Tibial nerve (tissue), 4 donors: ENCODE measurements at places on chromosomes 2 and 18. TPM values are rescaled to one million over a fixed set of nuclear protein-coding genes. Genes with fewer than 3 reads are reported as not detected.

GRCh38 chr2:99818842-99819241 is 323.5 kb downstream of the AFF3 start:
- H3K27me3 ChIP-seq: no peaks in the 10 kb centered on the region
- no peak overlapping the region for H3K4me3 ChIP-seq
- no peaks in the 10 kb centered on the region for H3K4me1 ChIP-seq
- no peak overlapping the region for H3K27ac ChIP-seq
- no peak for DNase-seq

- DNase-seq: no peak
- no peaks in the 10 kb centered on the region for H3K4me1 ChIP-seq
- H3K4me3 ChIP-seq: no peak overlapping the region
Measured at GRCh38 chr2:171407030-171407675, 26.6 kb downstream of the METTL8 start.

DNA sequence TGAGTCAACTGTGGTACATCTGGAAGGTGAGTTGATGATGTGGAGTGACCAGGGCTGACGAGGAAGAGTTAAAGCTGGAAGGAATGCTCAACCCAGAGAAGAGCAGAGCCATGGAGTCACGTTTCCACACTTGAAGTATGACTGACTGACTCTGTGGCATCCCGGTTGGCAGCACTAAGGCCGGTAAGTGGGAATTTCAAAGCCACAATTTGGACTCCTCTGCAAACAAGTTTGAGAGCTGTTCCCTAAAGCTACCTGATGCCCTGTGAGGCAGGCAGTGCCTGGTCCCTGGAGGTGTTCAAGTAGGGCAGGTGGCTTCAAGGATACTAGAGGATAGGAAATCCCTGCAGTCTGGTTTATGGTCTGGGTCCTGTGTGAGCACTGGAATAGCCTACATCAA is 69.3 kb upstream of the ITGB6 start:
- peaks cover 15% of the 10 kb centered on the region for H3K36me3 ChIP-seq
- no peak for DNase-seq
- H3K27ac ChIP-seq: peak overlapping the region; percentile 80
- H3K27me3 ChIP-seq: no peaks in the 10 kb centered on the region

DNA sequence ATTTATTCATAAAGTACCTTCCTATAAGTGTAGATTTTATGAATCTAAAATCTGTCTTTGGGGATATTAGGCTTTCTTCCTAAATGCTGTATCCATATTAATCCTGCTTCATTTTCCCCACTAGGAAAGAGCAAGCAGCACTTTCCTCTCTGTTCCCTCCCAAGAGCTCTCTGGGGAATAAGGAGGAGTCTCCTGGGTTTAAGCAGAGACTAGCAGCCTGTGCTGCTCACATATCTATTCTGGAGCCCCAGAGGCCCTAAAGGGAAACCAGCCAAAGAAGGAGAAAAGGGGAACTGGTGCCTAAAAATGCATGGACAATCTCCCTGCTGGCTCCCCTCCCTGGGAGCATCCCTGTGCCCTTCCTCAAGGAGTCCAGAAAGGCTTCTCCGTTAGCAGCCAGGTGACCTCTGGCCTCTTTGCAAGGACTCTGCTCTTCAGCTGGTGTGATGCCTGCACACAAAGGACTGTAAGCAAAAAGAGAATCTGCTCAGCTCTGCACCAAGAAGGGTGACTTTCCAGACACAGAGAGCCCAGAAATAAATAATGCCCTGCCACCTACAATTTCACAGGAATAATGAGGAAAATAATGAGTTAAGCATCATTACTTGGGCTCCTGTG is 270.6 kb downstream of the SS18 start:
- H3K27me3 ChIP-seq: no peaks in the 10 kb centered on the region
- H3K27ac ChIP-seq: no peak overlapping the region
- no peaks in the 10 kb centered on the region for H3K4me1 ChIP-seq
- H3K4me3 ChIP-seq: no peak overlapping the region

GRCh38 chr18:23306822-23307221 is 146.3 kb upstream of the RIOK3 start:
- DNase-seq: no peak
- H3K27ac ChIP-seq: no peak overlapping the region
- H3K4me3 ChIP-seq: no peak overlapping the region
- no peaks in the 10 kb centered on the region for H3K36me3 ChIP-seq

GRCh38 chr2:160932960-160933359 is 227.3 kb upstream of the TANK start:
- no peak overlapping the region for H3K4me3 ChIP-seq

- H3K36me3 ChIP-seq: no peaks in the 10 kb centered on the region
- H3K4me1 ChIP-seq: no peaks in the 10 kb centered on the region
- no peak for DNase-seq
- H3K27ac ChIP-seq: no peak overlapping the region
- no peak overlapping the region for H3K4me3 ChIP-seq
Measured at GRCh38 chr2:193240752-193241151, 1046.0 kb upstream of the TMEFF2 start.

DNA sequence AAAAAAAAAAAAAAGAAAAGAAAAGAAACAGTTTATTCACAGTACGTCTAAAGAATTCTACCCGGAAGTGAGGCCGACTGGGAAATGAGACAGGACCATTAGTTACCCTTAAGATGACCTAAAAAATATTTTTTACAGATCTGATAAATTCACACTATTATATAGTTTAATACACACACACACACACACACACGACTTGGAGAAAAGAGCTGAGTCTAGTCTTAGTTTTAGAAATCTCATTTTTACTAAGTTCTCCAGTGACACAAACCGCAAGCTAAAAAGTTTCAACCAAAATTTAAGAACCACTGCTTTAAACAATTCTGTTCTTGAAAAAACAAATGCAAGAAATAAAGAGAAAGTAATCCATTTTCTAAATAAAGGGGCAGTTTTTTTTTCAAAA is 27.1 kb downstream of the ST3GAL5 start:
- H3K27me3 ChIP-seq: no peaks in the 10 kb centered on the region
- peaks cover 46% of the 10 kb centered on the region for H3K36me3 ChIP-seq
- H3K4me3 ChIP-seq: no peak overlapping the region
- DNase-seq: no peak
- no peaks in the 10 kb centered on the region for H3K4me1 ChIP-seq

DNA sequence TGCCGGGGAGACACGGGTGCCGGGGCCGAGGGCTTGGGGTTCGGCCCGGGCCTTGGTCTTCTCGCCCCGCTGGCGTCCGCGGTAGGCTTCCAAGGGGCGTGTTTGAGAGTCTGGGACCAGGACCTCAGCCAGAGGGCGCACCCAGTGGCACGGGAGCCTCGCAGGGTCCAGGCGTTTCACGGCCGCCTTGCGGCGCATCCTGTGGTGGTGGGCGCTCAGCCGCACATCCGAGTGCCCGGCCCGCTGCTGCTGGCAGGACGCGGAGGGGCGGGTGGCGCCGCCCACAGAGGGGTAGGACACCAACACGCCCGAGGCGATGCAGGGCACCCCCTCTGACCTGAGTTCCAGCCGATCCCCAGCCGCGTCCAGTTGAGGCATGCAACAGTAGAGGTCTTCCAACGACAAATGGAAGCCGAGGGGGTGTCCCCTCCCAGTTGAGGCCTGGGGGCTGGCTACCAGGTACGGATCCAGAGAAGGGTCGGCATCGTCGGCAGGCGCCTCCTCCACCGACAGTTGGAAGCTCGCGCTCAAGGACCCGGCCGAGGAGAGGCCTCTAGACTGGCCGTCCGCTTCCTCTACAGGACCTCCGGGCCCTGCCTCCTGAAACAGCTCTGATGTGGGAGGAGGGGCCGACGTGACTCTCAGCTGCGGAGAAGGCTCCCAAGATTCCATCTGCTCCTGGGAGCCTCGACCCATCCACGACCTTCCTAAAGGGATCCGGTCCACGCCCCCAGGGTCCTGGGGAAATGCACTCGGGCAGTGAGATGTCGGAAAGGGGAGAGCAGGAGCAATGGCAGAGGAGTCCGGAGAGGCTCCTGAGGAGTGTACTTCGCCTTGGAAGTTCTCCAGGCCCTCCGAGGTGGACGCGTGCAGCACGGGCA is 6.3 kb downstream of the C2orf81 start:
- DNase-seq: peak; percentile 44
- H3K27me3 ChIP-seq: no peaks in the 10 kb centered on the region
- no peaks in the 10 kb centered on the region for H3K4me1 ChIP-seq
- peak overlapping the region; percentile 73 for H3K27ac ChIP-seq
- H3K4me3 ChIP-seq: peak overlapping the region; percentile 53

- no peak overlapping the region for H3K4me3 ChIP-seq
- H3K27me3 ChIP-seq: no peaks in the 10 kb centered on the region
- DNase-seq: no peak
- H3K36me3 ChIP-seq: no peaks in the 10 kb centered on the region
- peaks cover 21% of the 10 kb centered on the region for H3K4me1 ChIP-seq
Measured at GRCh38 chr18:23258566-23259469, 123.5 kb downstream of the CABLES1 start.

- no peak for DNase-seq
- no peaks in the 10 kb centered on the region for H3K4me1 ChIP-seq
- no peak overlapping the region for H3K4me3 ChIP-seq
- H3K27ac ChIP-seq: no peak overlapping the region
Measured at GRCh38 chr2:133458280-133458679, 110.0 kb downstream of the NCKAP5 start.

- no peak overlapping the region for H3K4me3 ChIP-seq
- no peaks in the 10 kb centered on the region for H3K27me3 ChIP-seq
- no peaks in the 10 kb centered on the region for H3K36me3 ChIP-seq
- no peaks in the 10 kb centered on the region for H3K4me1 ChIP-seq
- no peak overlapping the region for H3K27ac ChIP-seq
Measured at GRCh38 chr2:5520463-5520972, 171.7 kb upstream of the SOX11 start.

GRCh38 chr2:28643327-28643726 is 108.3 kb upstream of the PPP1CB start:
- no peaks in the 10 kb centered on the region for H3K4me1 ChIP-seq
- H3K36me3 ChIP-seq: no peaks in the 10 kb centered on the region
- no peak overlapping the region for H3K4me3 ChIP-seq
- H3K27me3 ChIP-seq: no peaks in the 10 kb centered on the region
- H3K27ac ChIP-seq: no peak overlapping the region

Gene FKBP7
- 26.0 TPM for total RNA-seq

Gene RAB1A
- 93.0 TPM for total RNA-seq

Gene ITGB1BP1
- 92.0 TPM for total RNA-seq

Gene KCNJ13
- total RNA-seq: not detected

Gene MAT2A
- 141 TPM for total RNA-seq

Gene SLC5A7
- not detected for total RNA-seq

Gene MAP4K4
- total RNA-seq: 85.6 TPM

Gene AKAIN1
- total RNA-seq: not detected

Gene CCDC195
- total RNA-seq: not detected

Gene ZNF521
- total RNA-seq: 35.0 TPM

Gene NAT8
- total RNA-seq: not detected
